ENCODE measurements at places on chromosomes 2 and 18.

DNA sequence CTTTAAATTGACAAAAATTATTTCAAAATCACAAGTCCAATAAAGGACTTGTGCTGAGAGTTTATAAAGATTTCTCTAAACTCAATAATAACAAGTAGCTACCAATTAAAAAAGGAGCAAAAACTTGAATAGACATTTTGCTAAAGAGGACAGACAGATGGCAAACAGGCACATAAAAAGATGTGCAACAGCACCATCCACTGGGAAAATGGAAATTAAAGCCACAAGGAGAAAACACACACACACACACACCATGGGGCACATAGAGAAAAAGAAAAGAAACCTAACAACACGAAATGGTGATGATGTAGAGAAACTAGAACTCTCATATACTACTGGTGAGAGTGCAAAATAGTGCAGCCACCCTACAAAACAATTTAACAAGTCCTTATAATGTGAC, 12.6 kb upstream of the SLC9A4 start:
- DNase-seq, result no peak

- no peak for DNase-seq
These were observed 136.4 kb downstream of the LRP2 start for GRCh38 chr2:169225906-169226305.

GRCh38 chr18:44741511-44741910, 60.8 kb downstream of the SETBP1 start:
- DNase-seq, result no peak

GRCh38 chr18:7940971-7941370, 373.9 kb downstream of the PTPRM start:
- DNase-seq, result no peak

- no peak for DNase-seq
These were observed 116.8 kb upstream of the ALPP start for GRCh38 chr2:232261776-232262175.

- DNase-seq, result no peak
These were observed 319.9 kb upstream of the ID2 start for GRCh38 chr2:8361930-8362329.

- DNase-seq, result no peak
These were observed 142.9 kb upstream of the NDUFV2 start for GRCh38 chr18:8959551-8960135.

DNA sequence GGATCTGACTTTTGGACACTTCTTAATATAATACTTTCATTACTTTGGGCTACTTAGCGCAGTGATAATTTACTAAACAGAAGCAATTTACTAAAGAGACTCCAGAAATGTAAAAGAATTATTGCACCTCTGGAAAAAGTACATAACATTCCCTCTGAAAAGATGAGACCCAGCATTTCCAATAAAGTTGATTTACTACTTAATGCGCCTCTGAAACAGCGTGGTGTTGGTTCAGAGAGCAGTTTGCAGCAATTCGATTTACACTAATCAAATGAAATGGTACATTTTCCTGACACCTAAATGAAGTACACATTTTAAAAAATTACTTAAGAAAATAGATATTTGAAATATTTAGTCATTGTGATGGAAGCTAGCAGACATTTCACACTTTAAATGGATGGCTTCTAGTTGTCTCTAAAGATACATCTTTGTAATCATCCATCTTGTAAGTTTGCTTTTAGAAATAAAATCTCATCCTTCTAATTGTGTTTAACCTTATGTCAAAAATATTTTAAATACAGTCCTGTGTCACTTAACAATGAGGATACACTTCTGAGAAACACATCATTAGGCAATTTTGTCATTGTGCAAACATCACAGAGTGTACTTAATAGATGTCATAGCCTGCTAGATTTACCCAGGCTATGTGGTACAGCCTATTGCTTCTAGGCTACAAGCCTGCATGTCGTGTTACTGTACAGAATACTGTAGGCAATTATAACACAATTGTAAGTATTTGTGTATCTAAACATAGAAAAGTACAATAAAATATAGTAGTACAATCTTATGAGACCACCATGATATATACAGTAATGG, 284.6 kb upstream of the UBE2E3 start:
- DNase-seq, result no peak
